ENCODE measurements at places on chromosomes 4 and X.

DNA sequence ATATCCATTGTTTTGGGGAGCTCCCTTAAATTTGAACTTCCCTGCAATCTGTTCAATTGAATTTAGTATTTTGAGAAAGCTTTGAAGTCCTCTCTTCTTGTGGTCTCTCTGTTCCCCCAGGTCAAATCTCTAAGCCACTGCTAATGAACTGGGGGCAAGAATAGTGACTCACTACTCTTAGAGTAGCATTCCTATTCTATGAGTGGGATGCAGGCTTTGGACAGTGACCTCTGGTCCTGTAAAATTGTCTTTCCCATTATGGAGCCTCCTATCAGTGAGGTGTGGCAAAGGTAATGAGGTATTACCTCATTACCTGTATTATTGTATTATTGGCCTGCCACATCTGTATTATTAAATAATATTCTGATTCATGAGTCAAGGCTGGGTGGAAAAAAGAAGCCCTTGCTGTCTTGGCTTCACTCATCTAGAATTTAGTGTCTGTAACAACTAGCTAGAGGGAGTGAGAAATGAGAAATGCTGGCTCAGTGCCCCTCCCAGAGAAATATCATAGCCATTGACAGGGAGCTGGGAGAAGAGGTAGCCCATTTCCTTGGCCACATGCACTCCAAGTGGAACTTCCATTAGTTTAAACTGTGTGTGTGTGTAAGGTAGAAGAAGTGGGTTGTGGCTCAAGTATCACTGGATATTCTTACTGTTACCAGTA lies 393.9 kb upstream of the CTSO start:
- no peak for DNase-seq

GRCh38 chr4:168095776-168096406 lies 3.6 kb downstream of the ANXA10 start:
- DNase-seq, result no peak

DNA sequence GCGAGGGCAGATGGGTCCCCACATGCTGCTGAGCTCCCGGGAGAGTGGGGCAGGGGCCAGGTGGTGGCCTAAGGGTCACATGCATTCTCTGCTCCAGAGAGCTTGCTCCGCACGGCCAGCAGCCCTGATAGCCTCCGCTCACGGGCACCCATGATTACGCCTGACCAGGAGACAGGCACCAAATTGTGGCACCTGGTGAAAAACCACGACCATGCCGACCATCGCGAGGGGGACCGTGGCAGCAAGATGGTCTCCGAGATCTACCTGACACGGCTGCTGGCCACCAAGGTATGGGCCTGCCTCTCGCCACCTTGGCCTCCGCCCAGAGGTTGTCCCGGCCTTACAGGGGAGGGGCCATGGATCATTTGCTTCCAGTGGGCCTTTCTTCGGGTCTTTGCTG lies 9.2 kb downstream of the LAGE3 start:
- DNase-seq, result no peak

DNA sequence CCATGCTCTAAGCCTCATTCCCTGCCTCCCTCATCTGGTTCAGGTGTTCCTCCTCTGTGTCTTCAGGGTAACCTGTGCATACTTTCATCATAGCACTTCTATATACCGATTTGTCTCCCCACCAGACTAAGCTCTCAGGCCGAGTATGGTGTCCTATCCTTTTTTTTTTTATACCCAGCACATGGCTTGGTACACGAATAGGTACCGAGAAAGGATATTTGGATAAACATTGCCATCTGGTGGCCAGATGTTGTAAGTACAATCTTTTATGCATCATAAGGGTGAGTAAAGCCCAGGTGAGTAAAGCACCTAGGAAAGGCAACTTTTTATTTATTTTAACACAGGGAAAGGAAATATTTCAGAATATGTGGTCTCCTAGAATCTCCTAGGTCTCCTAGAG lies 68.4 kb downstream of the MID2 start:
- peak; percentile 10 for DNase-seq

DNA sequence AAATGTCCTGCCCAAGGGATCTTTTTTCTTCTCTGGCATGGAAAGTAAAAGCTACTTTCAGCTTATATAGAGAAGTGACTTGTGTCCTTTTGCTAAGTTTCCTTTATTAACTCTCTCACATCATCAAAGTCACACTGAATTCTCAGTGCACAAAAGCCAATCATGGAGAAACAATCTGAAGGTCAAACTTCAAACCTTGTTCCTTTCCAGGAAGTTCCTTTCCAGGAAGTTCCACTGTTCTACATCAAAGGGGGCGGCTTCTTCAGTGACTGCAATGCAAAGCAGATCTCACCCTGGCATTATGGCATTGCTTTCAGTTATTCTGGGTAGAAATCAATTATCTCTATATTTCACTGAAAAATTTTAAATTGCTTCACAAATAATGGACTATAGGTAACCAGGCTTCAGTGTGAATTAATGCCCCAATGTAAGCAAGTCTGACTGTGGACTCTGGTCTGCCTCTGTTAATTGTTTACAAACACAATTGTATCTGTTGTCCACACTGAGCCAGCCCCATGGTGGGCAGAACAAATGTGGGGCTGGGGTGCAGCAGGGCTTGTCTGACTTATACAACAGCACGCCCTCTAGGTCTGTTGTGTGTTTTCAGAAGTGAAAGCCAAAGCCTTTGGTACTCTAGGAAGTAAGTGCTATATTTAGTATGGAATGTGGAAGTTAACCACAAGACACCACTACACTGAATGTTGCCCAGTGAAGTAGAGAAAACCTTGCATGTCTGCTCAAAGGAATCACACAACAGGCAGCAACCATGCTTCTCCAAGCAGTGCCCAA lies 98.8 kb downstream of the CDS1 start:
- no peak for DNase-seq

- no peak for DNase-seq
These were observed 68.7 kb downstream of the ADRA2C start for GRCh38 chr4:3834663-3835521.

DNA sequence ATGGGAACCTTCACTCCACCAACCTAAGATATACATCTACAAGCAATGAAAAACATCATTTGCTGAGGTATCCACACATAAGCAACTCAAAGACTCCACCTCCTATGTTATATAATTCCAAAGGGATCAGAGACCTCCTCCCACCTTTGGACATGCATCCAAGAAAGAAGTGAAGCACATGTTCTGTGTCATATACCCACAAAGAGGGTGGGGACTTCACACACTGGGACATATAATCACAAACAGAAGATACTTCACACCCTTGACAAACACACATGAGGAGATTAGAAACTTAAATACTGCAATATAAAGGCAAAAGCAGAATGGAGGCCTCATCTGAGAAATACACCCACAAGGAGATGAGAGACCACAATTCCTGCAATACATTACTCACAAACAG lies 25.4 kb downstream of the SUV39H1 start:
- no peak for DNase-seq

DNA sequence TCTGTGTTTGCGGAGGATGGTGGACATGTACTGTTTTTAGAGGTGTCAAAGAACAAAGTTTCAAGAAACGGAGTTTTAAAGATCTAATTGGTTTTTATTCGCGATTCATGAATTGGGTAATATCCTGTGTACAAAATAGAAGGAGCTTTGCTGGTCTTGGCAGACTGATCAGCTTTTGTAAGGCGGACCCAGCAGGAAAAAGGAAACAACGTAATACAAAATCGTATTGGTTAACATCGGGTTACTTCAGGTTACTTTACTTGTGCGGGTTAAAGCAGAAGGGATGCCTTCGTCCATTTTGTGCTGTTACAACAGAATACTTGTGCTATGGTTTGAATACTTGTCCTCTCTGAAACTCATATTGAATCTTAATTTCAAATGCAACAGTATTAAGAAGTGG lies 11.4 kb upstream of the NYX start:
- DNase-seq, result peak; percentile 9

DNA sequence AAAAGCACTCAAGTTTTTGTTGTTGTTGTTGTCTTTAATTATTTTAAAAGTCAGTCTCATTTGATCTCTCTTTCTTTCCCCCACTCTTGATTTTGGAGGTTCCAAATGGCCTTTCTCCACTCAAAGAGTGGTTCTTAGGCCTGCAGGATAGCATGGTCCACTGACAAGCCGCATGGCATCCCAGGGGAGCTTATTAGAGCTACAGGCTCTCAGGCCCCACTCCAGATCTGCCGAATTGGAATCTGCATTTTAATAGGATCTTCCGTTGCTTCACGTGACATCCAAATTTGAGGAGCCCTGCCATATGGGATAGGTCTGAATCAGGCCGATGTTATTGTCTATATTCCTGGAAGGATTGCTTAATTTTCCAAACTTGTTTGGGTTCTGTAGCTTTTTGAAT lies 72.1 kb downstream of the CPE start:
- DNase-seq, result no peak

DNA sequence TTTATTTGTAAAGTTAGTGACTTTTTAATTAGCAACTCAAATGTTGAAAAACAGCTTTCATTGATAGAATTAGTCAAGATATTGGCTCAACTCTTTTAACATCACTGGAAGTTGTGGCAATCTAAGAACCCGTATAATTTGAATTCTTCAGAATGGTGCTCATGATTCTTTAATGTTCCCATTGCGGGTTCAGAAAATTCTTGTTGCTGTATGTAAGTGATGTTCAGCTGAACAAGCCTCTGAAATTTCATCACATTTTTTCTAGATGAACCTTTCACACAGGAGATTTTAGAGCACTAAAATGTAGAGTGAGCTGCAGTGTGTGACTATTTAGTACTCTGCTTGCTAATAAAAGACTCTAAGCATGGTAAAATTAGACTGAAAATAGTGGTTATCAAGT lies 1317.7 kb downstream of the FSTL5 start:
- DNase-seq, result no peak

- no peak for DNase-seq
These were observed 17.6 kb downstream of the HS6ST2 start for GRCh38 chrX:132940727-132941327.

GRCh38 chr4:5709207-5709575 lies 832 bp upstream of the EVC2 start:
- DNase-seq, result no peak

DNA sequence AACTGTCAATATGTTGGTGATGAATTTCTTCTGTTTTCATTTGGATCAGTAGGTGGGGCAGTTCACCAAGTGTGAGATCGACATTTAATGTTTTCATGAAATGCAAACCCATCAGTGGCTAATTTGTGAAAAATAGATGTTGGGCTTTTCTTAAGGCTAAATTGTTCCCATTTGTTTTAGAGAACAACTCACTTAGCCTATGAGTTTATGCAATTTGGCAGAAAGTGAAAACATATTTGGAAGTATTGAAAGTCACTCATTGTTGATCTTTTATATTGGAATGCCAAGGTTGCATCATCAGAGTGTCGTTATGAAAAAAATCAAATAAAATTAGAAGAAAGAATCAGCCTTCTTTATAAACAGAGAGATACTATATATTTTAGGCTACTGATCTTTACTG lies 132.4 kb downstream of the RPA4 start:
- no peak for DNase-seq

- peak; percentile 86 for DNase-seq
These were observed at the start of gene G6PD for GRCh38 chrX:154546354-154547244. Gene G6PD, minus strand, starts transcription at chrX:154546846. Its CDS starts 691 bp downstream, at chrX:154546155.

- no peak for DNase-seq
These were observed 68.5 kb downstream of the SH3RF1 start for GRCh38 chr4:169202145-169202699.

DNA sequence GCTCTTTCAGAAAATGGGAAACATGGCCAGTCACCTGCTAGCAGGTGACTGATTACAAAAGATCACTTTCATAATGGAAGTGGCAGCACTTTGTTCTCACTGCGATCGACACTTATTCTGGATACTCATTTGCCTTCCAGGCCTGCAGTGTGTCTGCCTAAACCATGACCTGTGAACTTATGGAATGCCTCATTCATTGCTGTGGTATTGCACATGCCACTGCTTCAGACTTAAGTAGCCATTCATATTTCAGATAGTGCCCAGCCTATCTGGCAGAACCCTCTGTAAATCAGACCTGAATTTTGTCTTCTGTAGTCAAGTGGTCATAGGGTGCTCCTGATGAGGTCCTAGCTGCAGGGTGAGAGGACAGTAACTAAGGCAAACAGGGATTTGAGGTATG lies 23.3 kb upstream of the MGST2 start:
- DNase-seq, result no peak

GRCh38 chrX:18649498-18649951 lies 22.4 kb downstream of the RS1 start:
- DNase-seq, result no peak

DNA sequence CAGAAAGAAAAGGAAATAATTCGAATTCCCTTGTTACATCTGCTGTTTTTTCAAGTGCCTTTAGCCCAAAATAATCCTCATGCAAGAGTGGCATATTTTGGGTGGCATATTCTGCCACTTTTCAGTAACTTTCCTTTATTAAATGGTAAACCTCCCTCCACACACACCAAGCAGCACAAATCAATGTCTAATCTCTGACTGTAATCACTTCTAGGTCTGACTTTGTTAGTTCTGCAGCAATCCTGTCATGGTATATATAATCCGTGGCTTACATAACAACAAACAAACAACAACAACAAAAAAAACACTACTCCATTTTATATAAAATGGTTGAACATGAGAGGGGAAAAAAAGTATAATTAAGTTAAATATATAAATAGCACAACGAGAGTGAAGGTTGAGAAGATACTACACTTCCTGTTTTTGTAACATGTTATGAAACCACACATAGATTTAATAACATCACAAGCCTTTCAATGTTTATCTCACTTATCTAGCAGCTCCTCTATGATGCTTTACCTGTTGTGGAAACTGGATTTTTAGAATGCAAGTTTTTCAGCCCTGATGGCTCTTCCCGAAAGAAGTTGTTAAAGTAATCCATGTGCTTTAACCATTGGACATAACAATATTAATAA lies 715.4 kb downstream of the GRXCR1 start:
- no peak for DNase-seq

DNA sequence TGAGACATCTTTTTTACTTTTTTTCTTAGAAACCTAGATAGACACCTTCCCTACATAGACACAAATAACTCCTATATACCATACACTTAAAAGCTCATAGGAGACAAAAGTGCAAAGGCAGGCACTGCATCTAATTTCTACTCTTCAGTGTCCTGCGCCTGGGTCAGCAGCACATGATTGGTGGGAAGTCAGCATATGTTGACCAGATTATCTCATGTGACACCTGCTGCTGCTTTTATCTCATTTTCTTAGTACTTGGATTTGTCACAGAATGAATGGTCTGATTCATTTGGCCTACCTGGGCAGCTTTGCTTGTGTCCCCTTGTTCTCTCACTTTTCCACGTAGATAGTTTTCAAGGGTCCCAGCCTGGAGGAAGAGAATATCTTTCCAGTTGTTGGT lies 24.9 kb upstream of the LNX1 start:
- DNase-seq, result no peak

- no peak for DNase-seq
These were observed 26.4 kb downstream of the NAT8L start for GRCh38 chr4:2085496-2085901.

- no peak for DNase-seq
These were observed 19.7 kb downstream of the QDPR start for GRCh38 chr4:17492058-17492741.

DNA sequence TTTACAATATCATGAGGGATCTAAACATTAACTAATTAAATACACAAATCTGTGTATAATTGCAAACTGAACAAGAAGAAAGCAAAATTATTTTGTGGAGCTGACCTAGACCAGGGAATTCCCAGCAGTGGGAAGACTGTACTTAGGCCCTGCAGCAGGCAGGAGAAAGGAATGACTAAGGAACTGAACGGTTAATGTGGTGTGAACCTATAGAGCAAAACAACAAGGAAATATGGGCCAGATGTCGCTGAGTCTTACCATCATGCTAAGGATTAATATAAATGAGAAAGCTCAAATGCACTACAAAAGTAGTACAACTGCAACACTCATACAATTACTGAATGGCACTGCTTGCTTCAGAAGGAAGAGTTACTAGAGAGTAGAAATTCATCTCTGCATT lies 120.3 kb upstream of the ATXN3L start:
- no peak for DNase-seq

GRCh38 chrX:1477801-1478458 lies 25.2 kb upstream of the ASMTL start:
- DNase-seq, result no peak
